ENCODE measurements at places on chromosomes 4 and X. TPM values are rescaled to one million over a fixed set of nuclear protein-coding genes. Genes with fewer than 3 reads are reported as not detected.

Gene NKX6-1
- 0.01 TPM for polyA plus RNA-seq

Gene CSAG3
- not detected for polyA plus RNA-seq

GRCh38 chr4:24298911-24299310 is 285.4 kb downstream of the DHX15 start:
- H3K36me3 ChIP-seq = no peaks in the 10 kb centered on the region
- no peak overlapping the region for H3K27ac ChIP-seq
- no peak overlapping the region for H3K4me3 ChIP-seq

GRCh38 chr4:169807934-169808509 is 50.3 kb upstream of the HPF1 start:
- no peak for DNase-seq
- H3K36me3 ChIP-seq = no peaks in the 10 kb centered on the region
- no peak overlapping the region for H3K4me3 ChIP-seq
- H3K27ac ChIP-seq = no peak overlapping the region
- H3K4me1 ChIP-seq = peaks cover 7% of the 10 kb centered on the region
- no peaks in the 10 kb centered on the region for H3K27me3 ChIP-seq

Gene RHOXF2B
- polyA plus RNA-seq = 0.07 TPM

DNA sequence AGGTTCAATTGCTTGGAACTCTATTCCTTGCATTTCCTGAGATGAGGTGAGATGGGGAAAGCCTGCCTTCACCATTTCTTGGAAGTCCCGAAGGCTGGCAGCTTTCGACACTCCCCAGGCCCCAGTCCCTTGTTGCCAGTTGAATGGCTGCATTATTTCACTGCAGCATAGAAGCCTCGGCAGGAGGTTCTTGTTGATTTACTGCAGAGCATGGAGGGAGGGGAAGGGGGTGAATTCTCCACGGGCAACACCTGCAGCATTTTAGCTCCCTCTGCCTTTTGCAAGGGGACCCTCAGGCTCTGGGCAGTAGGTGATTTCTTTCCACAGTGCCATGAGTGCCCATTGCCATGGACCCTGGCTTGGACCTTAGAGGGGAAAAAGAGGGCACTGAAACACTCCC is 10.7 kb upstream of the BCLAF3 start:
- no peak for DNase-seq
- no peaks in the 10 kb centered on the region for H3K4me1 ChIP-seq

DNA sequence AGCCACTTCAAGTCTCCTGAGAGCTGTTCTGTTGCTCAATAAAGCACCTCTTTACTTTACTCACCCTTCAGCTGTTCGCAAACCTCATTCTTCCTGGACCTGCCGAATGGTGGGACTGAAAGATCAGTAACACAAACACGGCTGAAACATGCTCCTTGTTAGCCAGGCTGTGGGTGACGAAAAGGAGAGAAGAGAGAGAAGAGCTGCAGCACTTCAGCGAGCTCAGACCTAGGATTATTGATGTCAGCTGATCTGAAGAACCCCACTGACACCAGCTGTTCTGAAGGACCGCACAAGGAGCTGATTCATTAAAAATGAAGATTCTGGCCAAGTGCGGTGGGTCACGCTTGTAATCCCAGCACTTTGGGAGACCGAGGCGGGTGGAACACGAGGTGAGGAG is 2020.0 kb upstream of the ADGRL3 start:
- H3K27me3 ChIP-seq = no peaks in the 10 kb centered on the region
- no peaks in the 10 kb centered on the region for H3K36me3 ChIP-seq
- no peak overlapping the region for H3K27ac ChIP-seq
- no peaks in the 10 kb centered on the region for H3K4me1 ChIP-seq

Gene SOD3
- polyA plus RNA-seq = 5.3 TPM
